ENCODE measurements at places on chromosomes 12 and 14.

GRCh38 chr12:53056901-53057300 lies 7.0 kb downstream of the TNS2 start:
- DNase-seq, result no peak

DNA sequence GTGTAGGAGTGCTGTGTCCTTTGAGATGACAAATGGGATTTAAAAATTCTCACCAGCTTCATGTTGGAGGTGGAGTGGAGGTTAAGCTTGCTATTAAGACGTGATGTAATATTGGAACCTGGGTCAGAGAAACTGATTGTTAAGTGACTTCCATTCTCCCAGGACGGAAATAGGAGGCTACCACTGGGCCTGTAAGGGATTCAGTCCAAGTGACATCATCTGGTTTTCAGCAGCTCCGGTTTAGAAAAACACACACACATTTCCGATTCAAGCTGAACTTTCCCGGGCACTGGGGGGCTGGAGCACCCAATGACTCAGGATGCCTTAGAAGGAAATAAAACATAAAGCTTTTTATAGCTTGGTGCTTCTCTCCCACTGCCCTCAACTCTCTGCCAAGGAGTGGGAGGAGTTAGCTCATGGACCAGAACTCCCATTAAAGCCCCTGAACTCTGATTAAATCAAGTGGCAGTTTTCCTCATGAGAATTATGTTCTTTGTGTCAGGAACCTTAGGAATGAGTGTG lies 12.4 kb downstream of the CALM1 start:
- DNase-seq, result peak; percentile 96

- no peak for DNase-seq
These were observed 752.7 kb upstream of the MGAT4C start for GRCh38 chr12:87008785-87009384.

DNA sequence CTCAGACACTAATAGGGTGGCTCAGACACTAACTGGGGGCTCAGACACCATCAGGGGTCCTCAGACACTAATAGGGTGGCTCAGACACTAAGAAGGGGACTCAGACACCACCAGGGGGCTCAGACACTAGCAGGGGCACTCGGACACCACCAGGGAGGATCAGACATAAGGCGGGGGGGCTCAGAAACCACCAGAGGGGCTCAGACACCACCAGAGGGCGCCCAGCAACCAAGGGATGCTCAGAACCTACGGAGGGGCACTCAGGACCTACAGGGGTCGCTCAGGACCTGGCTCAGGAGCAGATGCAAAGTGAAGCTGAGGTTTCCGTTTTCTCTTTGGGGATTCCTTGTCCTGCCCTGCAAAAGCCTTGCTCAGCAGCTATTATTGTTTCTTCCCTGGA lies 448.5 kb downstream of the TMEM121 start:
- no peak for DNase-seq

GRCh38 chr12:105640761-105641160 lies 310.3 kb downstream of the C12orf75 start:
- no peak for DNase-seq

DNA sequence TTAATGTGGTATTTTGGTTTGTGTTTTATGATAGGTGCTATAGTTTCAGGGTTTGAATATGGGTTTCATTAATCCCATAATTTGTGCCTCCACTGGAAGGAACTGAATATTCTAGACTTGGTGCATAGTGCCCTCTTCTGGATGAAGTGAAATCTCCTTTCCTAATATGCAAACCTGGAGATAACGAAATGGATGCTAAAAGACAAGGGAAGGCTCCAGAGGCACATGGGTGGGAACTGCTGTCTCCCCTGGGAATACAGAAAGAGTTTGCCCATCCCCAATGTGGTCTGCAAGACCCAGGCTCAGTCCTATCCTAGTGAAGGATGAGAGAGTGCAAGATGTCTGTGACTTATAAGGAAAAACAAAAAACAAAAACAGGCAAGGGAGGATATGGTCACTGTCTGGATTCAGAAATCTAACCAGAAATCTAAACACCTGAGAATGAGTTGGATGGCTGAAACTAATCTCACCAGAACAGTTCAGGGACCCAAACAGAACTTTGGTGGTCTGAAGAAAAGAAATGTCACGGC lies 142.3 kb upstream of the TMPO start:
- no peak for DNase-seq

DNA sequence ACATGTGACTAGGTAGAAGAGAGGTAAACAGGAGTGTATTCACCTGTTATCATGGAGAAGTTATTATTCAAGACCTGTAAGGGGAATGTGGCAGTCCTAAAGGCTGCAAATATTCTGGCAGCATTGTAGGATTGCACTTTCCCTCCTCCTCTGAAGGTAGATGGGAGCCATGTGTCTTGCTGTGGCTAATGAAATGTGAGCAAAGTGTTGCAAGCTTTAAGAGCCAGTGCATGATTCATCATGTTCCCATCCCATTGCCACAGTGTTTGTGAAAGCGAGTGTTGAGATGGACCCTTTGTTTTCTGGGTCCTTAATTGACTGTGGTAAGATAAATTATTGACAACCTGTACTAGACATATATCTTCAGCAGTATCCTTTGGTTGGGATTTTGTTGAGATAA lies 128.7 kb downstream of the RGS6 start:
- no peak for DNase-seq

DNA sequence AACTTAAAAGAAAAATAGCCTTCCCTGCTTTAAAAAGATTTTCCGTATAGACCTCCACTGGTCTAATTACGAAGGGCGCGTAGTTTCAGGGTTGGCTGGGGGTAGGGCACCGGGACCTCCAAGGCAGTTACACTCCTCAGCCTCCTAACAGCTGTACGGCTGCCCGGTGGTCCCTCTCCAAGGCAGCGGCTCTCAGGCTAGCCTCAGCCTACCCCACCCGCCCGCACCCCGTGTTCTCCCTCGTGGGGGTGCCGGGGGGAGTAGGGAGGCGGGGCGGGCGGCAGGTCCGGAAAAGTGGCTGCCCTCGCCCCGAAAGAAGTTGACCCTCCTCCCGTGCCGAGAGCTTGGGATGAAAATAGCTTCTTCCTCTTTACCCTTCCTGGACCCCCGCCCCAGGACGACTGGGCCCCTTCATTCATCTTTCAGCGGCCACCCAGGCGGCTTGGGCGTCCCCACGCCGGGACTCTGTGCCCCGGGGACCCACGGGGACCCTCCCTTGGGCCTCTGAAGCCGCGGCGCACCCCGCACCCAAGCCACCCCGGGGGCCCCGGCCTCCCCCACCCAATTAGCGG lies 991 bp upstream of the RCOR1 start:
- DNase-seq, result no peak

DNA sequence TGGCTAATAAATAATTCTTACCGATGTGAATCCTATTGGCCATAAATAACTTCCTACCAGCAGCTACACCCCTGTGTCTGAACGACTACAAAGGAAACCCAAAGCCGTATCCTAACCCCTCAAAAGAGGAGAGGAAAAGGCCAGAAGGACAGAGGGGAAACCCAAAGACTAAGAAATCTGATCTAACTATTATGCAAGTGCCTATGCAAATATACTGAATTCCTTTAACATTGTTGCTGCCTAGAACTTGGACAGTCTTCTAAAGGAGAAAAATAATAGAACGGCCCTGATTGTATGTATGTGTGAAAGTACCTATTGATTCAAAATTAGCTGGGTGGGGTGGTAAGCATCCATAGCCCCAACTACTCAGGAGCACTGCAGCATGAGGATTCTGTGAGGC lies 997 bp downstream of the PLEKHG7 start:
- no peak for DNase-seq

- no peak for DNase-seq
These were observed 26.2 kb upstream of the LRRK2 start for GRCh38 chr12:40198601-40199000.

DNA sequence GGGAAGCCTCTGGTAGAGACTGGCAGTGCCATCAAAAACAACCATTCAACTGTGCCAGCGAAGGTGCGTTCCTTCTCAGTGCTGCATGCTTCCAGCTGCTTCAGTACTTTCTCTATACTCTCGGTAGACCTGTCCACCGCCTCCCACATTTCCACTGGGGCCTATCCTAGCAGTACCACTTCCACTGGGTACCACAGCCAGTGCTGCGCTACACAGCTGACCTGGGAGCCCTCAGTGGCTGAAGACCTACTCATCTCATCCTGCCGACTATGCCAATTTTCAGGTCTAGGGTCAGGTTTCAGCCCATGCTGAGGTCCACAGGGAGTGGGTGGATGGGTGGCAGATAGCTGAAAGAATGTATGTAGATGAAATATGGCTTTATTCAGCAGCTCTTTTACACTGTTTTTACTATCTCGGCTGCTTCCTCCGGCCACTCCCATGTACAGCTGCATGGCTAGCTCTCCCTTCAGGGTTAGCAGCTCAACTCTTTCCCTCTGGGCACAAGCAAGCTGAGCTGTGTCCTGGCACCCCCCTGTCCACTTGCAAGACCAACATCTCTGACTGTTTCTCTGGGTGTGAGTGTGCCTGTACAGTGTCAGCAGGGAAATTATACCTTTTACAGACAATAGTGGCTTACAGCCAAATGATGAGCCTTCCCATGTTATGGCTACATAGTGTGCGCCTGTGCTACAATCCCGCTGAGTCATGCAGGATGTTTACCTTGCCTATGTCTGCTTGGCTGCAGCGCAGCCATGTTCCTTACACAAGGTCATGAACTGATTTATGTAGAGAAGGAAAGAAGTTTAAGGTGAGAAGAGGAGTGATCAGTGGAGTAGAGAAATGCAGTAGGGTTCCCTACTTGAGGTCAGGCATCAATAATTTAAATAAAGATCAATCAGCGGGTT lies 125.7 kb upstream of the DDHD1 start:
- no peak for DNase-seq

- DNase-seq, result no peak
These were observed 149.5 kb downstream of the TMTC3 start for GRCh38 chr12:88291498-88292131.

DNA sequence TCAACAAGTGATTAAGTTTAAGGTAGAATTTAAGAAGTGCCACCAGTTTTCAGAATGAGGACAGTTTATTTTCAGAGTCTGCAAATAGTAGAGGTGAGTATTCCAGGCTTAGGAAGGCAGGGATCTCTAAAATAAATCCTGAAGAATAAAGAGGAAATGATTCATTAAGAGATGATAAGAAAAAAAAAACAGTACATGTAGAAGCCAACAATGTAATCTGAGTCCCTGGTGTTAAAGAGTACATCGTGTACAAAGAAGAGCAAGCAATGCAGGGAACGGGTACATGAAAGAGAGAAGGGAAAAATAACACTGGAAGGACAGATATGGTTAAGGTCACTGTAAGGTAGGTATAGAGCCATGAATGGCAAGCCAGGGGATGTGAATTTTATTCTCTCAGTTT lies 95.2 kb upstream of the FOXG1 start:
- DNase-seq, result no peak

DNA sequence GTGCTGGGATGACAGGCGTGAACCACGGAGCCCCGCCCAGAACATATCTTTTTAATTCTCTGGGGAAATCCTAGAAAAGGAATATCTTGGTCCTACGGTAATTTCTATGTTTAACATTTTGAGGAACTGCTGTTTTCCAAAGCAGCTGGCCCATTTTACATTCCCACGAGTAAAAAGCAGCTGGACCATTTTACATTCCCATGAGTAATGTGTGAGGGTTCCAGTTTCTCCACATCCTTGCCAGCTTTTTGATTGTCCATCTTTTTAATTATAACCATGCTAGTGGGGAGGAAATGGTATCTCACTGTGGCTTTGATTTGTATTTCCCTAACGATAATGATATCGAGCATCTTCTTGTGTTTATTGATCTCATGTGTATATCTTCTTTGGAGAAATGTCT lies 4.4 kb upstream of the P2RX4 start:
- DNase-seq, result no peak

DNA sequence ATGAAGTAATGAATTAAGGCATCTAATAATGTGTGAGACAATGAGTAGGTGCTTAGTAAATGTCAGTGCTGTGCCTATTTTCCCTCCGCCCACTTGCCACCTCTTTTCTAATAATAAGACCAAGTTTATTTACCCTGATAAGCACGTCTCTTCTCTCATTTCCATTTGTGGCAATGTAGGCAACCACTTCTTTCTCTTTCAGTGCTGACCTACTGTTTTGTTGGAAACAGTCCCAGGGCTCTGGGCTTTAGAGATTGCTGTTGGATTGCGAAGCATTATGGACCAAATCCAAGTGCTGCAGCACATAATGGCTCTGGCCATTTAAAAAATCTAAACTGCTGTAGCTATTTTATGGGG lies 141.3 kb upstream of the PLEKHG7 start:
- peak; percentile 81 for DNase-seq

- peak; percentile 10 for DNase-seq
These were observed 47.9 kb downstream of the PPP1R12A start for GRCh38 chr12:79886917-79887519.

GRCh38 chr12:120902846-120903411 lies 1.2 kb downstream of the SPPL3 start:
- no peak for DNase-seq

DNA sequence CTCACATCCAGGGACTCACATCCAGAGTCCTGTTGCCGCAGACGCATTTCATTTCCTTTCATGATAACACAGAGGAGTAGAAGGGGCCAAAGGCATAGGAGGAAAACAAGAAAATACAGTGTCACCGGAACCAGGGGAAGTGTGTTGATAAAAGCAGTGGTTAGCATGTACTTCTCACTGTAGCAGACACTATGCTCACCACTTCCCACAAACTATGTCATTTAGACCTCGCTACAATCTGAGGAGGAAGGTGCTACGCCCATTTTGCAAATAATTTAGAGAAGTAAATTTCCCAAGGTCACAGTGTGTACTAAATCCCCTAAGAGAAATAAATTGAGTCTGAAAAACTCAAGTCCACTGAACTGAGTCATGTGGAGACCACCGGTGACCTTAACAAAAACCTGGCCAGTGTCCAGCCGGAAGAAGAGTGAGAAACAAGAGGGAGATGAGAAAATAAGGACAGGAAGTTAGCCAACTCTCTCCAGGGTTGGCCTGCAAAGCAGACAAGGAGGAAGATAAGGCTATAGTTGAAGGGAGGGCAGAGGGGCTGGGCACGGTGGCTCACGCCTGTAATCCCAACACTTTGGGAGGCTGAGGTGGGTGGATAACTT lies 25.8 kb upstream of the TMCC3 start:
- no peak for DNase-seq

- no peak for DNase-seq
These were observed 47.9 kb downstream of the ST8SIA1 start for GRCh38 chr12:22286569-22286968.

GRCh38 chr12:38689704-38690103 lies 215.7 kb downstream of the CPNE8 start:
- no peak for DNase-seq

DNA sequence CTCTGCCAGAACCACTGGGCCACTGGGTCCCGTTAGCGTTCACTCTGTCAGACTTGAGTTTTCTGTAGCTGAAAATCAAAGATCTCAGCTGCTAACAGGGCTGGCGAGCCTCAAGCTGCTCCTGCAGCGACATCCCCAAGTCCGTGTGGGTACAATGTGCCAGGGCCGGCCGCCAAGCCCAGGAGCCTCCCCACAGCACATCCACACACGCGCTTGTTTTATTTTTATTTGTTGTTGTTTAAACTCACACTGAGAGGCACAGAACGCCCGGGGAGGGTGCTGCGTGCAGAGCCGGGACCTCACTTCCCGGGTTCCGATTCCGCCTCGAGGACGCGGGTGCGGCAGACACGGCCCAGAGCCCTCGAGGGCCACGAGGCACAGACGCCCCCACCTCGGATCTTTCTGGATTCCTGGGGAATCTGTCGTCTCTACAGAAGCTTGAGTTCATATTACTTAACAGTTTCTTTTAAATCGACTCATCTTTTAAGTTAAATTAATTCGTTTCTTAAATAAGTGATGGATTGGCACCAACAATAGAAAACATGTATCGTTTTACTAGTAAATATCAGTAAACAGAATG lies 9.3 kb downstream of the GALNT9 start:
- DNase-seq, result no peak

GRCh38 chr12:62292761-62293344 lies 32.6 kb downstream of the USP15 start:
- no peak for DNase-seq

GRCh38 chr12:111846016-111846415 lies 4.0 kb downstream of the MAPKAPK5 start:
- no peak for DNase-seq
